CD4-positive, alpha-beta T cell treated with Interleukin-1 beta for 1 hour (primary cell): ENCODE measurements at places on chromosomes 3 and 15.

DNA sequence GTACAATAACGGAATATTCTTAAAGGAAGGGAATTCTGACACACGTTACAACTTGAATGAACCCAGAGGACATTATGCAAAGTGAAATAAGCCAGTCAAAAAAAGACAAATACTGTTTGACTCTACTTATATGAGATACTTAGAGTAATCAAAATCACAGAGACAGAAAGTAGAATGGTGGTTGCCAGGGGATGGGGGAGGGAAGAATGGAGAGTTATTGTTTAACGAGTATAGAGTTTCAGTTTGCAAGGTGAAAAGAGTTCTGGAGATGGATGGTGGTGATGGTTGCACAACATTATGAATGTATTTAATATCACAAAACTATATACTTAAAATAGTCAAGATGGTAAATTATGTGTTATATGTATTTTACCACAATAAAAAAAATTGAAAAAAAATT, 112.9 kb upstream of the ARHGEF3 start:
- DNase-seq: no peak

GRCh38 chr3:114227076-114227475, 10.3 kb downstream of the ZNF80 start:
- no peak for DNase-seq

DNA sequence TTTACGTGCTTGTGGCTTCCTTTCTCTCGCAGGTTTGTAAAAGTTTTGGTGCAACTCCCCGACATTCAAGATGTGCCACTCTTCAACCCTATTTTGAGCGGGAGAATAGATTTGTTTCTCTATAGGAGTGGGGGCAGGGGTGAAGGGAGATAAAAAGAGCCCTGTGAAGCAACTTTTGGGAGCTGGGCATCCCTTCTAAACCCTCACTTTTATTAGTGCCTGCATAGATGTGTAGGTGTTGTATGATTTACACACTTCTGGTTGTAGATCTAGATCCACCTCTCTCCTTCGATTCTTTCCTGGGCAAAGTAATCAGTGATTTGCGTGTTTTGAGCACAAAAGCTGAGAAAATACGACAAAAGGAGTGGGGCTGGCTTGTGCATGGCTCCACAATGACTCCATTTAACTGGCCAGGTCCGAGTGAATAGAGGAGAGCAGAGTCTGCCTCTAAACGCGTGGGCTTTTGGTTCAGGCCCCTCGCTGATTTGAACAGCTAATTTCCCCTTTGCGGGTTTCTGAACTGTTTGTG, 17.7 kb downstream of the SOX2 start:
- no peak for DNase-seq

DNA sequence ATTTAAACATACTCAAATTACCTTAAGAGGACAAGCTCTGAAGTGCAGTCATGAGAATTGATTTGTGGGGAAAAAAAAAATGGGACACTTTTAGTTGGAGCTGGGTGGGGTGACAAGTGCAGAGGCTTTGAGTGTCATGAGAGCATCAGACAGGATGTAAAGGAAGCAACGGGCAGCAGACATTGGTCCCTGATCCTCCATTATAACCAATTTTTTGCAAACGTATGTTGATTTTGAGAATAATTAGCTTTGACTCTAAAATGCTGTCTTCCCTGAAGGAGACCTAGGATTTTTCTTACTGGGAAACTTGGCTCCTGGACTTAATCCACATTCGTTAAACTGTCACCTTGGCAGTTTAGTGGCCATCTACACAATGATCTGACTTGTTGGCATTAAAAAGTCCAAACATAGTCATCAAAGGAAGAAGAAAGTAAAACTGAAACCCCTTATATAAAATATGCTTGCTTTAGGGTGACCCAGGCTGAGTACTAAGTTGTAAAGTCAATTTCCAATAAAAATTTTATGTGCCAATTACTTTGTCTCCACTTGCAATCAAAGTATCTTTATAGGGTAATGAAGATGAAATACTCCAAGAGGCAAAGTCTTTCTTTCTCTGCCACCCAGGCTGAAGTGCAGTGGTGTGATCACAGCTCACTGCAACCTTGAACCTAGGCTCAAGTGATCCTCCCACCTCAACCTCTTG, 45.6 kb downstream of the BCL2L10 start:
- no peak for DNase-seq

GRCh38 chr3:7630351-7630911, 769.5 kb downstream of the GRM7 start:
- no peak for DNase-seq

DNA sequence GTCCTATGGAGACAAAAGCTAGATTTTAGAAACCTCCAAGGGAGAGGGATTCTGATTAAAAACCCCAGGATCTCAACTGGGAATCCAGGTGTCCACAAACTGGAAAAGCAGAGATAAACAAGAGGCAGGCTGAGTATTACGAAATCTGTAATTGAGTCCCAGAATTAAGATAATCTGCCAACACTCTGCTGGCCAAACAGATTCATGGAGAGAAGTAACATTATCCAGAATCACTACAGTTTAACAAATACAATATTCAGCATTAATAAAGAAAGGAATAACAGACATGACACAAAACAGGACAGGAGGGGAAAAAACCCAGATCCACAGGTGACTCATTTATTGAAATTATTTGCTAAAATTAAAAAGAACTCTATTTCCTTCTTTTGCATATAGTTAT, 227.2 kb upstream of the NANOGP8 start:
- DNase-seq: no peak
